ENCODE measurements at places on chromosomes 2 and 18.

DNA sequence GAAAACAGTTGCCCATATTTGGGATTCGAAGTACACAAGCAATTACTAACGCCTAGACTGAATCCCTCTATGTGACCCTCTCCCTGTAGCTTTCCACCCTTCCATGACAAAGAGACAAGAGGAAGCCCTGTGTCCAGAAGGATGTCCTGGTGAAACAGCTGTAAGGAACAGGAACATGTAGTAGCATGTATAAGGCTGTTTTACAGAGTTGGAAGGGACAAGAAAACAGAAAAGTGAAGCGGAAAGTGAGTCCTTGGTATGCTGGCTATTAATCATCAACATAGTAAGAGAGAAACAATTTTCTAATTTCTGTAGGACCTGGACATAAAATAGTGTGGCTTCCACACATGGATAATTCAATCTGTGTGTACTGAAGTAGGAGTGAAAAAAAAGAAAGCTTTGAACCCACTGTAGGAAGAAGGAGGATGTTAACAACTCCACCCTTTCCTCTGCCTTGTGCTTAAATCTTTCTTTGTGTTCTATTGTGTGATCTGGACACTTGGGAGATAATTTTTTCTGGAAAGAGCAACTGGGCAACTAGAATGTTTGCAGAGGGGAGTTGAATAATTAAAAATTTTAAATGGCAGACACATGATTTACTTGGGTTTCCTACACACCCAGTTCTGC, 162.3 kb upstream of the ZSWIM2 start:
- no peak for DNase-seq

GRCh38 chr2:234203135-234203984, 152.9 kb downstream of the SPP2 start:
- DNase-seq: no peak

DNA sequence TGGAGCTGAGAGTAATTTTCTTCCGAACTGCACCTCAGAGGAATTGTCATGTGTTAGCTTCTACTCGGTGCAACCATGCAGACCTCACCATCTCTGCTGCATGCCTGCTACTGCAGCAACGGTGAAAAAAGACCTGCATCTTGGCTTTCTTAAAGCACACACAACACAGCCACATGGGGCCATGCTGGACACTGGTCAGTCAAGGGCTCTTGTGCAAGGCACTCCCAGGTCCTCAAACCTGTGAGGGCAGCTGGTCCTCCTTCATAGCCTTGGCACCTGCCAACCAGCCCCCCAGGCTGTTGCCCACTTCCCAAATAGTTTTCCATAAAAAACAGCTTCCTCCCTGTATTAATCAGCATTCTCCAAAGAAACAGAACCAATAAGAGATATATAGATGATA, 113.5 kb upstream of the TEX51 start:
- no peak for DNase-seq

GRCh38 chr18:63255435-63255834, 64.1 kb downstream of the BCL2 start:
- no peak for DNase-seq

- no peak for DNase-seq
These were observed 63.9 kb upstream of the CCDC195 start for GRCh38 chr2:224780106-224780505.

DNA sequence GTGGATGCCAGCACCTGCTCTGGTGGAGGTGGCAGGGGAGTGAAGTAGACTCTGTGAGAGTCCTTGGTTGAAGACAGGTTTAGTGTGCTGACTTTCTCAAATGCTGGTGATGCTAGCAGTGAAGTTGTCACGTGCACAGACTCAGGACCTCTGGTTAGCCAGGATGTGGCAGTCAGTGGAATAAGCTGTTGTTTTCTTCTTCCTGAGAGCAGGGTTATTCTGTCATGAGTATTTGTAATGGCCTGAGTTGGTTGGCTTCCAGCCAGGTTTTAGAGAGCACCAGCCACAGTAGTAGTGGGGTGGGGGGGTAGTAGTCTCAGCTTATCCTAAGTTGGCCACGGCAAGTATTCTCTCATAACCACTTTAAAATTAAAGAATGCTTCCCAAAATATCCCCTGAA, 238.5 kb upstream of the FBXO11 start:
- no peak for DNase-seq

Measured in activated CD8-positive, alpha-beta memory T cell treated with anti-CD3 and anti-CD28 coated beads for 1 hour (primary cell).